CD4-positive, alpha-beta memory T cell (primary cell): ENCODE measurements at places on chromosomes 7 and 10.

- no peak for DNase-seq
Measured at GRCh38 chr7:110898516-110898915, 192.4 kb upstream of the LRRN3 start.

GRCh38 chr7:19969859-19970493 is 196.6 kb upstream of the TMEM196 start:
- no peak for DNase-seq

- no peak for DNase-seq
Measured at GRCh38 chr10:63146503-63146902, 13.4 kb downstream of the NRBF2 start.

DNA sequence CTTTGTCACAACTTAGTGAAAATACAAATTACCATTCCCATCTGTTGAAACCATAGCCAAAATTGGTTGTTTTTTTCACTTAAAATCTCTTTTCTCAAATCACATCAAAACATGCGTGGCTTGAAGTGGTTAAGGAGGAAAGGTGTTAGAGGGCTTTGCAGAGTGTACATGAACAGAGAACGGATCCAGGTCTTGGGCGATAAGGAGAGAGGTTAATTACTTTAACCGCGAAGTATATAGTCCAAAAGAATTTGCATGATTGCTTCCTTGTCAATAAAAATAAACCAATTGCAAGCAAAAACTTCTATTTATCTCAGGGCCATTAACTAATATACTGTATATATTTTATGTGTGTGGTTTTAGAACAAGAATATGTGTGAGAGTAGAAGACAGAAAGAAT is 813.9 kb upstream of the SORCS1 start:
- no peak for DNase-seq

DNA sequence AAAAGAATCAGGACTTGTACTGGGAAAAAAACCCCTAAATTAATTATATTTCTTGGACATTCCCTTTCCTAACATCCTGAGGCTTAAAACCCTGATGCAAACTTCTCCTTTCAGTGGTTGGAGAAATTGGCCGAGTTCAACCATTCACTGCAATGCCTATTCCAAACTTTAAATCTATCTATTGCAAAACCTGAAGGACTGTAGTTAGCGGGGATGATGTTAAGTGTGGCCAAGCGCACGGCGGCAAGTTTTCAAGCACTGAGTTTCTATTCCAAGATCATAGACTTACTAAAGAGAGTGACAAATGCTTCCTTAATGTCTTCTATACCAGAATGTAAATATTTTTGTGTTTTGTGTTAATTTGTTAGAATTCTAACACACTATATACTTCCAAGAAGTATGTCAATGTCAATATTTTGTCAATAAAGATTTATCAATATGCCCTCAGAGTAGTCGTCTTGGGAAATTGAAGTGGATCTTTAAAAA is 6.6 kb downstream of the EMX2 start:
- no peak for DNase-seq

DNA sequence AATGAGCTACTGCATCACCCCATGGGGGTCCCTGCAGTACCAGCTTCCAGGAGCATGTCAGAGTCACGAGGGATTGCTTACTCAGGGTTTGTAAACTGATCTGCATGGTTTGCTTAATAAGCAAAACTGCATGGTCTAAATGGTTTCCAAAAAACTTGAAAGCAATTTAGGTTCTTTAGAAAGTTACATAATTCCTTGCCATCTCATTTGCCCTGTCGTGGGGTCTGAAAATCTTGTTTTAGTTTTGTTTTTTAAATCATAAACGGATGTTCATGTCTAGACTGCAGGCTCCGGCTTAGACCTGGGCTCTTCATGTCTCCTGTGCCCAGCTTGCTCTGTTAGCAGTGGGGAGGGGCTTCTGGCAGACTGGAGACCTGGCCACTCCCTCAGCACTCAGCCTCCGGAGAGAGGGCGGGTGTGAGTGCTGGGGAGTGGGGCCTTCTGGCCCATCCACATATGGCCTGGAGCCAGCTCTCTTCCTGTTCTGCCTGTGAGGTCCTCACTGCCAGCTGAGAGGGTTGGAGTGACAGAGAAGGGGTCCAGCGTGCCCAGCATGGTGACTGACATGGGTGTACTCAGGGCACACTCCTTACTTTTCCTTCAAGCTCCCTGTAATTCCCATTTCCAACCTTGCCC is 17.5 kb downstream of the PRF1 start:
- no peak for DNase-seq
